ENCODE measurements at places on chromosomes 12 and 14.
A peak's percentile ranks its signal among the peaks of the same experiment; 100 is the strongest.

DNA sequence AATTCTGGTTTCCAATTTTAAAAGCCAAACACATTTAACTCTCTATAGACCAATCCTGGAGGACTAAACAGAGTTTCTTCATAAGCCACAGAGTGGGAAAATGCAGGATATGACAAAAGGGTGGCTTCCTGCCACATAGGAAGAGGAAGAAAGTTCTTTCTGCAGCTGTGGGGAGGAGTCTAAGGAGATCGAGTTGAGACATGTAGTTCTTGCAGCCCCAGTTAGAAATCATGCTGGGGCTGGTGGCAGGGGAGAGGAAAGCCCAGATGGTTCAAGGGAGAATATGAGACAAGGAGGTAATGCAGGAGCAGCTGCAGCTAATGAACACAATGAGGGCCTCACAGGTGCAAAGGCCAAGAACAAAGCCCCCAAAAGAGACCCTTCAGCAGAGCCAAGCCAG lies 85.0 kb upstream of the ARID2 start:
- no peak for DNase-seq

DNA sequence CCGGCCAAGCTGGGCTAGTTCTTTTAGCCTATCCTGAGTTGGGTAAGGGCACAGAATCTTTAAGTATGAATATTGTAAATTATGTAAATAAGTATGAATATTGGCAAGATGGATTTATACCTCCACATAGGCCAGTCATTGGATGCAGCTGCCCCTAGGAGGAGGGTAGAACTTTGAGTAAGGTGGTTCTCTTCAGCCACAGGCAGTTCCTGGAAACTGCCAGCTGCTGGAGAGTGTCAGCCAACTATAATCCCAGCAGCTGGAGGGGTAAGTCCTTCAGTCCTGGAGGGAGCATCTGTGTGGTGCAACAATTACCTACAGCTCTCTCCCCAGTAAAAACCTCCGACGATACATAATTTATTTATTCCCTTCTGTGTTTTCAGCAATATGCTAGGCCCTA lies 65.8 kb upstream of the TMPO start:
- no peak for DNase-seq

DNA sequence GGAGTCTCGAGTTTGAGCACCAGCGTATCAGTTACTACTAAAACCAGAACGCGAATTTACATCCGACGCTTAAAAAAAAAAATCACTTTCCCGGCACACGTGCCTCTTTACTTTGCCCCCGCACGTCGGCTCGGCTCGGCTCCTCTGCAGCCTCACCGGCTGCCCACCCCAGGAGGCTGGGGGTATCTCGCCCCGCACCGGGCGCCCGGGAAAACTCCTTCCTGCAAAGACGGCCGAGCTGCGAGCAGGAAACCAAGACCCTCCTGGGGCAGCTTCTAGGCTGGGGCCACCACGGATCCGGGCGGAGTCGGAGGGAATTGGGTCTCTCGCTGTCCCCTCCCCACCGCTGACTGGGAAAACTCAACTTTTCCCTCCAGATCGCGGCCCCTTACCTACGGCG lies 610 bp downstream of the VSIG10 start:
- no peak for DNase-seq

- DNase-seq, result no peak
Observed at GRCh38 chr14:87879389-87879788, 113.6 kb downstream of the GALC start.

GRCh38 chr12:124921200-124922031 lies 7.0 kb upstream of the UBC start:
- peak; percentile 51 for DNase-seq

DNA sequence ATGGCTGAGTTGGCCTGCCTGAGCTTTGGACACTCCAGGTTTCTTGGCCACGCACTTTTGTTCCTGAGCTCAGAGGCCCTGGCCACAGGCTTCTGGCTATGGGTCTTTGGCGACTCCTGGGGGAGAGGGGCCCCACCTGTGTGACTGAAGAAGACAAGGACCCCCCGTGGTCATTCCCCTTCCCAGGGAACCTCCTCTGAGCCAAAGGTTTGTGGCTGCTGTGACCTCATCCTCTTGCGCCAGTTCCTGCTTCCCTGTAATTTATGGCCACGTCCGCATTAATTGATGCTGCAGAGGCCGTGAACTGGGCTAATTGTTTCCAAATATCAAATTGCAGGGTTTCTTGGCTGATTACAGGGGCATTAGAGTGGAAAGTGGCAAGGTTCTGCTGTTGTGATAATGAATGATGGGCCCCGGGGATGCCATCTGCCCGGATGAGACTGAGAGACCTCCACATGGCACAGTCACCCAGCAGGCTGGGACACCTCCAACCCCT lies 27.6 kb upstream of the NOS1 start:
- no peak for DNase-seq

GRCh38 chr14:83421711-83422110 lies 1888.1 kb upstream of the SEL1L start:
- no peak for DNase-seq

- DNase-seq, result no peak
Observed at GRCh38 chr12:111316671-111317070, 52.2 kb downstream of the PHETA1 start.

DNA sequence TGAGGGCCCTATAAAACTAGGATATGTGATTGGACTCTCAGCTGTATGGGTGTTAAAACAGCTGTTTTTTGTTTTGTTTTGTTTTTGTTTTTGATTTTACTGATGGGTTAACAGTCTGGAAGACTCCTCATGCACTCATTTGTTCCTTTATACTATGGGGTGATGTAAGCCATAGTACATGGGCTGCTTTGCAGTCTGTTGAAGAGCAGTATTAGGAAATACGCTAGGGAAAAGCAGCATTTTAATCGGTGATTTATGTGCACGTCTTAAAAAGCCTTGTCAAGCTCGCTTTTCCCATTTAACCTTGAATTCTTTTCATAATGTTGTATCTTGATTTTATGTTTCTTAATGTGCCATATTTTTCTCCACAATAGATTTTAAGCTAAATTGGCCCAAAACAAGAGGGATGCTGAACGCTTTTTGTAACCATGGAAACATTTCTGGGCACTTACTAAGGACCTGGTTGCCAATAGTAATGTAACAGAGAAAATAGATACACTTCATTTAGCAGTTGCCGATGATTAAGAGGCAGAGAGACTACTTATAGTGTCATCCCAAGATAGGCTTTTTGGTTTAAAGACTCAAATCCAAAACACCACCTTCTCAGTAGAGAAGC lies 244.0 kb downstream of the SNAPC1 start:
- no peak for DNase-seq

GRCh38 chr12:110699591-110700445 lies 10.9 kb upstream of the HVCN1 start:
- no peak for DNase-seq
